ENCODE measurements at places on chromosomes 16 and 17.
A peak's percentile ranks its signal among the peaks of the same experiment; 100 is the strongest.

- no peak overlapping the region for H3K4me3 ChIP-seq
- peaks cover 3% of the 10 kb centered on the region for H3K27me3 ChIP-seq
- no peaks in the 10 kb centered on the region for H3K36me3 ChIP-seq
- no peak for DNase-seq
- no peaks in the 10 kb centered on the region for H3K4me1 ChIP-seq
- no peak overlapping the region for H3K27ac ChIP-seq
Measured at GRCh38 chr16:85851034-85851785, 47.8 kb upstream of the IRF8 start.

GRCh38 chr17:11026903-11027302, 189.0 kb upstream of the PIRT start:
- no peaks in the 10 kb centered on the region for H3K36me3 ChIP-seq
- H3K4me3 ChIP-seq, result no peak overlapping the region
- no peaks in the 10 kb centered on the region for H3K4me1 ChIP-seq
- H3K27ac ChIP-seq, result no peak overlapping the region
- no peaks in the 10 kb centered on the region for H3K27me3 ChIP-seq

GRCh38 chr17:57588086-57588485, 157.0 kb downstream of the CCDC182 start:
- peak; percentile 7 for DNase-seq
- H3K27me3 ChIP-seq, result peaks cover 47% of the 10 kb centered on the region
- no peak overlapping the region for H3K27ac ChIP-seq
- peaks cover 9% of the 10 kb centered on the region for H3K36me3 ChIP-seq
- H3K4me1 ChIP-seq, result peaks cover 13% of the 10 kb centered on the region

DNA sequence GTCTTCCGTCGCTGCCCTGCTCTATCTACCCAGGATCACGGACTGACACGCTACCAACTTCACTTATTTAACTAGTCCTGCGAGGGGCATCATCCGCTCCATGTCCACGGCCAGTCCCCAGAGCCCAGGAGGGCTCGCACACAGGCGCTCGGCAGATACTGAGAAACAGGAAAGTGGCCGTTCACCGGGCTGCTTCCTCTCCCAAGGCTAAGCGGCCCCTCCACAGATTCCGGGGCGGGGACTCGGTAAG, 388 bp downstream of the OXLD1 start:
- DNase-seq, result peak; percentile 68
- H3K4me3 ChIP-seq, result peak overlapping the region; percentile 94
- H3K4me1 ChIP-seq, result peaks cover 20% of the 10 kb centered on the region
- peak overlapping the region; percentile 78 for H3K27ac ChIP-seq
- peaks cover 42% of the 10 kb centered on the region for H3K36me3 ChIP-seq

- no peaks in the 10 kb centered on the region for H3K36me3 ChIP-seq
- H3K4me3 ChIP-seq, result no peak overlapping the region
- no peak for DNase-seq
Measured at GRCh38 chr17:64205804-64206203, 57.3 kb downstream of the TEX2 start.

GRCh38 chr17:42010898-42011516, 6.2 kb downstream of the DNAJC7 start:
- H3K27ac ChIP-seq, result no peak overlapping the region
- DNase-seq, result peak; percentile 45
- no peaks in the 10 kb centered on the region for H3K27me3 ChIP-seq

GRCh38 chr17:27514595-27515413, 58.6 kb downstream of the KSR1 start:
- no peak overlapping the region for H3K4me3 ChIP-seq
- H3K36me3 ChIP-seq, result peaks cover 3% of the 10 kb centered on the region
- no peak for DNase-seq
- H3K27ac ChIP-seq, result no peak overlapping the region
- H3K4me1 ChIP-seq, result peaks cover 7% of the 10 kb centered on the region

GRCh38 chr16:76478105-76478504, 200.9 kb downstream of the CNTNAP4 start:
- H3K27ac ChIP-seq, result no peak overlapping the region
- H3K4me3 ChIP-seq, result no peak overlapping the region
- no peaks in the 10 kb centered on the region for H3K36me3 ChIP-seq
- no peak for DNase-seq
- H3K27me3 ChIP-seq, result no peaks in the 10 kb centered on the region

GRCh38 chr17:28774206-28774605, 30.4 kb downstream of the TRAF4 start:
- H3K27me3 ChIP-seq, result no peaks in the 10 kb centered on the region
- no peaks in the 10 kb centered on the region for H3K4me1 ChIP-seq
- no peak for DNase-seq
- no peak overlapping the region for H3K27ac ChIP-seq
- no peaks in the 10 kb centered on the region for H3K36me3 ChIP-seq

DNA sequence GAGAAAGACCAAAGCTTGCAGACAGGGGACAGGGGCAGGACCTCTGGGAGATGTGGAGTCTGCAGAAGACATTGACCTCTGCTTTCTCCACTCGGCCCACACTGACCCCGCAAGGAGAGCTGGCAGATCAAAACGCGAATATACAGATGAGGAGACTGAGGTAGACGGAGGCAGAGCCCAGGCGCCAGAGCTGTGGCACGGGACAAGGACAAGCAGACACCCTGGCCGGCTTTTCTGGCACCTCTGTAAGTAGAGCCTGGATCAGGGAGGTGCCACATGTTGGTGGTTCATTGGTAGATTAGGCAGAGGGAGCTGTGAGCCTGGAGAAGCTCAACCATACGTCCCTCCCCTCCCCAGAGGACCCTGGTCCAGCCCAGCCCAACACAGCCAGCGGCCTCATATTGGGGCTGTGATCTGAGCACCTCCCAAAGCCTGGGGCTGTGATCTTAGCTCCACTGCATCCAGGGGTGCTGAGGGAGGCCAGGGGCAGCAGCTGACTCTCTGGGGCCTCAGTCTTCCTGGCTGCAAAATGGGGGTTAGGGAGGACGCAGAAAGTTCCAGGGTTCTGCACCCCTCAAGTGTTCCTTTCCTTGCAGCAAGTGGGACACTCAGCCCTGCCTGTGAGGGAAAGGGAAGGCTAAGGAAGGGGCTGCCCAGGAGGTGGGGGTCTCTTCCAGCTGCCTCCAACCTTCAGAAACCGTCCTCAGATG, 4.0 kb downstream of the NATD1 start:
- H3K36me3 ChIP-seq, result peaks cover 14% of the 10 kb centered on the region
- no peaks in the 10 kb centered on the region for H3K27me3 ChIP-seq
- no peak overlapping the region for H3K27ac ChIP-seq

DNA sequence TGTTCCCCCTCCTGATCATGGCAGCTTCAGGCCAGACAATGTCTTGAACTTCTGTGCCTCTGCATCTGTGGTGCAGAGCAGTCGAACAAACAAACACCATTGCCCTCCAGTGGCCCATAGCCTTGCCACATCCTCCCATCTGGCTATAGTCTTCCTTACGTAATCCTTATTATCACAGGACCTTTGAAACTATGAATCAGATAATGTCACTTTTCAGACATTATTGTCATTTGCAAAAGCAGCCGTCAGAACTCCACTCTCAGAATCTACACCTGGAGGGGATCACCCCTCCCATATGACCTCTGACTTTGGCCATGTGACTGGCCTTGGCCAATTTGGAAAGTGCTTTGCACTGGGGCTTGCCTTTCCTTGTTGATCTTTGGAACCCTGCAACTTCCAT, 387.3 kb downstream of the MAF start:
- H3K36me3 ChIP-seq, result no peaks in the 10 kb centered on the region
- no peak for DNase-seq
- H3K4me1 ChIP-seq, result no peaks in the 10 kb centered on the region
- no peak overlapping the region for H3K4me3 ChIP-seq

DNA sequence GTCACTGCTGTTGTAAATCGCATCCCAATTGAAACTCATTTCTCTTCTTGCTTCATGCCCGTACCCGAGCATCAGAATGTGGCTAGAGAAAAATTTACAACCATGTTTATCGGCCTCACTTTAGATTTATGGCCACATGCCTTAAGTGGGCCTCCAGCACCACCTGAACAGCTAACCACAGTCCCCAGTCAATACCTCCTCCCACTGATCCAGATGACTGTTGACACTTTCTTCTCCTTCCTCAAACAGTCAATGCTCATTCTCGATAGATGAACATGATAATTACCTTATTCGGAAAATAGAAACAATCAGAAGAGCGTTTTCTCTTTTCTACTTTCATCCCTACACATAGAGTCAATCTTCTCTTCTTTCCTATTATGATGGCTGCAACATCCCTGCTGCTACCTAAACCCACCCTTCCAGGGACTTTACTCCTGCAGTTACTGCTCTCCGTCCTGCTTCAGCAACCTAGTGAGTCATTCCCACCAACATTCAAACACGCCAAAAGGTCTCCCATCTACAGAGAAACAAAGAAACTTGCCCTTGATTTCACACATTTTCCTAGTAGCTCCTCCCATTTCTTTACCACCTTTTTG, 416.3 kb upstream of the MAF start:
- no peaks in the 10 kb centered on the region for H3K36me3 ChIP-seq
- no peak overlapping the region for H3K27ac ChIP-seq
- no peaks in the 10 kb centered on the region for H3K4me1 ChIP-seq
- DNase-seq, result no peak
- H3K27me3 ChIP-seq, result no peaks in the 10 kb centered on the region
- no peak overlapping the region for H3K4me3 ChIP-seq

GRCh38 chr16:77816293-77816692, 27.9 kb downstream of the VAT1L start:
- H3K27ac ChIP-seq, result no peak overlapping the region
- DNase-seq, result peak; percentile 67
- H3K4me1 ChIP-seq, result no peaks in the 10 kb centered on the region
- no peaks in the 10 kb centered on the region for H3K36me3 ChIP-seq
- H3K4me3 ChIP-seq, result no peak overlapping the region
- H3K27me3 ChIP-seq, result peaks cover 3% of the 10 kb centered on the region

DNA sequence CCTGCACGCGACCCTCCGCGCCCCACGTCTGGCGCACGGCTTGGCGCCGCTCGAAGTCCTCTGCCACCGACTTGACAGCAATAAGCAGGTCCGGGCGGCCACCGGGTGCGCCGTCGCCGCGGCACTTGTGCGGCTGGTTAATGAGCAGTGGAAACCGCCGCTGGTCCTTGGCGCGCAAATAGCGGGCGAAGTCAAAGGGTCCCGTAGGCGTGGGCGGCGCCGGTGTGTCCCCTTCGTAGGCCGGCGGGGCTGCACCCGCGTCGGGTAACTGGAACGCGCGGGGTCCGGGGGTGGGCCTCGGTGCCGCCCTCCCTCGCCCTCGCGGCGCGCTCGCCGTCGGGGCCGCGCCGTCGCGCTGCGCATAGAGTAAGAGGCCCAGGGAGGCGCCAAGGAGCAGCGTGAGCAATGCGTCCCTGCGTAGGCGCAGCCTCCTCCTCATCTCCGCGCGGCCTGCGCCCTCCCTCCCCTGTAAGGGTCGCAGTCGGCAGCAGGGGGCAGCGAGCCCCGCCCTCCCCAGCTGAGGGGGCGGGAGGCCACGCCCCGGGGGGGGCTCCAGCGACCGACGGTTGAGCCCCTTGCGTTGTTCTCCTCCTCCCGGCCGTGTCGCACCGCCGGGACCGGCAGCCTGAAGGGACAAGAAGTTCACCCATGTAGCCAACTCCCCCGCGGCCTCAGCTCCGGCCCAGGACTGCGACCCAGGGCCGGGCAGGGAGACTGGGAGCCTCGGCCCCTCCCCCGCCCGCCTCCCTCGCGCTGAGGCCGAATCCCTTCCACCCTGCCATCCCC, 558 bp downstream of the B3GNT9 start:
- H3K4me3 ChIP-seq, result peak overlapping the region; percentile 81
- H3K4me1 ChIP-seq, result peaks cover 33% of the 10 kb centered on the region
- DNase-seq, result peak; percentile 76
- H3K27me3 ChIP-seq, result no peaks in the 10 kb centered on the region
- peaks cover 46% of the 10 kb centered on the region for H3K36me3 ChIP-seq

DNA sequence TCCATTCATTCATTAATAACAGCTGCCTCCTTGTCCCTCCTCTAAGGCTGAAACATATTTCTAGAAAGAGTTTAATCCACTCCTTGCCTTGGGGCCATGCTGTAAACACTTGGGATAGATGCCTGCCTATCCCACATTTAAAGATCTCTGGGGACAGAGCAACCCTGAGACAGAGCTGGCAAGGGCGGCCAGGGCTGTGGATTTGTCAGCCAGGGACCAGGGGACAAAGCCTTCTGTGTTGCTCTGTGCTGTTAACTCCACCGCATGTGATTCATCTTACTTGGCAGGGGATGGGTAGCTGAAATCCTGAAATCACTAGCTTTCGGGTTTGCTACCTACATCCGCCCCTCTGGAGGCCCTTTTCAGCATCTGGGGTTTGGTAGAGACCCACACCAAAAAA, 392.9 kb downstream of the SLC39A11 start:
- peaks cover under 1% of the 10 kb centered on the region for H3K36me3 ChIP-seq
- H3K4me3 ChIP-seq, result no peak overlapping the region
- peaks cover 4% of the 10 kb centered on the region for H3K27me3 ChIP-seq
- H3K4me1 ChIP-seq, result peaks cover 3% of the 10 kb centered on the region
- no peak overlapping the region for H3K27ac ChIP-seq

DNA sequence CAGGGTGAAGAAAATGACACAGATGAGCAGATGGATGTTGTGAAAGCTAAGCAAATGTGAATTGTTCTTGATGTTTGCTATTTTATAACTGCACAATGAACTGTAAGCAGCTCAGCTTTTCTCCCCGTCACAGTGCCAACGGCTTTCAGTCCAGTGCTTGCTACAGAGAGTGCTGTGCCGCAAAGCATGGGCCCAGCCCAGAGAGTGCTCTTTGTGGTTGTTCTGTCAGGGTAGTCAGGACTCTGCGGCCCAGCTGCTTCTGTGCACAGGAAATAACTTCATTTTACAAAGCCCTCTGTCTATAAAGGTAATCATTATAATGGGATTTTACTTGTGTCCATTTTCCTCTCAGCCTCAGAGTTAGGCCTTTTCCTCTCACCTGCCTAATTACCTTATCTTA, 39.1 kb downstream of the CDRT15 start:
- H3K4me1 ChIP-seq, result no peaks in the 10 kb centered on the region
- no peak overlapping the region for H3K4me3 ChIP-seq
- no peaks in the 10 kb centered on the region for H3K27me3 ChIP-seq
- no peak for DNase-seq
- peaks cover 3% of the 10 kb centered on the region for H3K36me3 ChIP-seq

DNA sequence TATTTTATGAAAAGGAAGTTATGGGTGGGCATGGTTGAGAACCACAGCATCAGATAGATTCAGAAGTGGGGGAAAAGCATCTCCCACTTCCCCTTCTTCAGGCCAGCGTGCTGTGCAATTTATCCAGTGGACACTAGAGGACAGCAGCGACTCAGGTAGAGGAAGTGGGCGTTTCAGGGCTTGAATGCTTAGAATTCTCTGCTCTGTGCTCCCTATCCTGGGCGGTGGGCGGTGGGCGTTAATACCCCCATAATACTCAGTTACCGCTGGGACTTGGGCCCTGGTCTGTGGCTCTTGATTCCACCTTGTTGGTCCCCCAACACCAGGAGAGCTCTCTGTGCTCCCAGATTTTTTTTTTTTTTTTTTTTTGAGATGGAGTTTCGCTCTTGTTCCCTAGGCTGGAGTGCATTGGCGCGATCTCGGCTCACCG, 3.7 kb upstream of the LYZL6 start:
- DNase-seq, result peak; percentile 44
- H3K4me1 ChIP-seq, result peaks cover 4% of the 10 kb centered on the region
- no peak overlapping the region for H3K27ac ChIP-seq
- H3K27me3 ChIP-seq, result peaks cover 23% of the 10 kb centered on the region
- no peak overlapping the region for H3K4me3 ChIP-seq
- no peaks in the 10 kb centered on the region for H3K36me3 ChIP-seq
